CD4-positive, alpha-beta T cell treated with Interleukin-12 subunit alpha and Interleukin-12 subunit beta, for 1 hour (primary cell): ENCODE measurements at places on chromosomes 4 and X.

- DNase-seq: no peak
Observed at GRCh38 chr4:99986792-99987191, 36.7 kb upstream of the H2AZ1 start.

DNA sequence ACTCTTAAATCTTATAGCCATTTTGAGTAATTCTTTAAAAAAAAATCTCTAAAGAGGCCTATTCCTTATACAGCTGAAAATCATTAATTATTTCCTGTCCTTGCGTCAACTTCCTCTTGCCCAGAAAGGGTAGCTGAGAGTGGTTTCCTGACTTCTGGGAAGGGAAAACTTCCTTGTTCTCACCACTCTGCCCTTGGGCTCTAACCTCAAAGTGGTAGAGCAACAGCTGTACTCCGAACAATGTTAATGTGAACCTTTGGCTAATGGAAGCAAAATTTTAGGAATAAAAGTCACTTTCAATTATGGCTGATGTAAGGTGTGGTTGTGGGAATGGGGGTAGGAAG is 15.3 kb downstream of the KLHL2 start:
- DNase-seq: no peak

DNA sequence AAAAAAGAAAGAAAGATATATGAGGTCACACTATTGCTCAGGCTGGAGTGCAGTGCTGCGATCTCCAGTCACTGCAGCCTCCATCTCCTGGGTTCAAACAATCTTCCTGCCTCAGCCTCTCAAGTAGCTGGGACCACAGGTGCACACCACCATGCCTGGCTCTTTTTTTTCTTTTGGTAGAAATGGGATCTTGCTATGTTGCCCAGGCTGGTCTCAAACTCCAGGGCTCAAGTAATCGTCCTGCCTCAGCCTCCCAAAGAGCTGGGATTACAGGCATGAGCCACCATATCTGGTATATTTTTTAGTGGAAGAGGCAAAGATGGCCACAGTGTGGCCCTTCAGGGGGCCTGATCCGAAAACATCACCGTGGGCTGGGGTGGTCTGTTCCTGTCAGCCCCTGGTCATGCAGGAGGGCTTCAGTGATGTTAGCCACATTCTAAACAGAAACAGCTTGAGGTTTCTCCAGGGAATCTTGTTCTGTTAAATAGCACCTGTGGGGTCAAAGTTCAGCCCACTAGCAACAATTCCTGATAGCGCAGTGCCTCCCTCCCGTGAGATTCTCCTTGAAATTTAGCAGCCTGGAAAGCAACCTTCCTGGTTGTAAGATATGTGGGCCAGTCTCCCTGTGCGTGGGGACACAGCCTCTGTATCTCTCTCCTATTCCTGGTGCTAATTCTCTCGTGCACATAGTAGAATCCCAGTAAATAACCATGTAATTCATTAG is 7.3 kb upstream of the DHRSX start:
- DNase-seq: no peak

- DNase-seq: no peak
Observed at GRCh38 chr4:26076896-26077295, 162.9 kb downstream of the SMIM20 start.

DNA sequence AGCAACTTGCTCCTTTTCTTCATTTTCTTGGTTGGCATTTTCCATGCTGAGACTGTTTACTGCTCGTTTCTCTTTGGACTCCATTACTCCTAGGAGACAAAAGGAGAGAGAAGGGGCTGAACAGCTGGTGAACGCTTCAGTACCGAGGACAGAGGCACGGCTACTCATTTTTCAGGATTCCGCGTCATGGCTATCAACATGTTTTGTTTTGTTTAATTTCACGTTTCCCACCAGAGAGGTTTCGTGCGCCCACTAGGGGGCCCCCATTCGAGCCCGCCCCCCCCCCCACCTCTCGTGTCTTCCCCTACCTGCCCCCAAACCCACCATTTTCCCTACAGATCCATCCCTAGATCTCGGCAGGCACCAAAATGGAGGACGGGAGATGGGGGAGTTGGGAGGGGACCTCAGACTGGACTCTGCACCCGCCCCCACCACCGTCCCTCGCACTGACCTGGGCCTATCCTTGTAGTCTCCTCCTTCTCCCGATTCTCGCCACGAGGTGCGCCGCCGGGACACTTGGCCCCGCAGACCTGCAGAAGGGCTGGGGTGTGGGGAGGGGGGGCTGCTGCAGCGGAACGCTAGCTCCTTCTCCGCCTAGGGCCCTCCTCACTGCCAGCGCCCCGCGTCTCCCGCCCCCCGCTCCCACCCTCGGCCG is 653 bp downstream of the BEX1 start:
- DNase-seq: no peak

- DNase-seq: no peak
Observed at GRCh38 chrX:139889760-139890159, 43.1 kb downstream of the ATP11C start.

GRCh38 chr4:155694100-155694785 is 27.6 kb downstream of the GUCY1A1 start:
- no peak for DNase-seq

DNA sequence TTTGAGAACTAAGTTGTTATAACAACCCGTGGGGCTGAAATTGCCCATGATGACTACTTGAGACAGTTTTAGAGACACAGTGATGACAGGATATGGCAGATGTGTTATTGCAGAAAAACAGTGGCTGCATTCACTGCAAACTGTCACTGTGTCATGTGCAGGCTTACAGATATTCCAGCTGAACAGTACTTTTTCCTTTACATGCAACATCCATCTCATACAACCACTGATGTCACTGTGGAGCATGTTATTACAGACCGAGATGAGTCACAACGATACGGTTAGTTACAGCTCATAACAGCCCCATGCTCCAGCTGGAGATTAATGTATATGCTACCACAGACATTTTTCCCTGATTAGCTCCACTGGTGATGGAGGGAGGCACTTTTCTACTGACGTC is 207.4 kb downstream of the TMA16 start:
- DNase-seq: no peak

DNA sequence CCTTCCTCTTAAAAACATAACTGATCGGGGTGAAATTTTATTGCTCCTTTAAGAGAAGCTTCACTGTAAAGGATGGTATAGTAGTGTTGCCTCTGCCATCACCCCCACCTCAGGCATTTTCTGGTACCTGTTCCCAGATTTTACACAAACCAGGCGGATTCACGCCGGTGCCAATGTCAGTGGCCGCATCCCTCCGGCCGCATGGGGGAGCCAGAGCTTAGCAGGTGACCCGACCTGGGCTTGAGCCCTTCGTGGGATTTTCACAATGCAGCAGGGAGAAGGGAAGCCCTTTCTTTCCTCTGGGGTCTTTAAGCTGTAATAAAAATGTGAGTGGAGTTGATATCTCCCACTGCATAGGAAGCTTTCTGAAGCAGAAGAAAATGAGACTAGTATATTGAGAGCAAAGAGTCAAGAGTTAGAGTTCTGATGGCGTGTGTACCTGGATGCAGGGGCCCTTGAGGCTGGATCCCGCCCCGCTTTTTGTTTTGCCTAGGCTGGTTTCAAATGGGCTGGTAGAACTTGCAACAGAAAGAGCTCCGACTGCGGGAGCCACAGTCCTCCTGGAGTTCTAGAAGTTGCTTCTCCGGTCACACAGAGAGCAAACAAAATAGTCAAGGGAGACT is 59.4 kb downstream of the POLR2B start:
- DNase-seq: no peak

- no peak for DNase-seq
Observed at GRCh38 chr4:128307123-128307571, 19.5 kb upstream of the PGRMC2 start.

GRCh38 chrX:100643956-100644860 is at the start of gene SRPX2:
SRPX2 (plus strand) TSS chrX:100644199; CDS start chrX:100646323, 2,124 bp downstream.
- DNase-seq: peak; percentile 0

DNA sequence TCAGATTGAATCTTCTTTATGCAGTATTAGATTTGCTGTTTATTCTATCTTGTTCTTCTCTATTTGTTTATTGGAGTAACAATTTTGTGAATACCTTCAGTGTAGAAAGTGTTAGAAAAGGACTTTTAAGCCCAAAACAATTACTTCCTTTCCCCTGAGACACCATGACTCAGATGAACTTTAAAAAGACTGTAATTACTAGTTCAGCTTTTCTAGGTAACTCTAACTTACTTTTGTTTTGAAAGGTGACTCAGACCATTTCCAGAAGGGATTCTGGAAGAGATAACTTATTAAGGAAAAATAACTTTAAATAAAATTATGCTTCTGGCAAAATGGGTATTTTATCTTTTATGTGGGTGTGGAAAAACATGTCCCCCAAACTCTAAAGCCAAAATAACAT is 561.5 kb upstream of the PCDH10 start:
- no peak for DNase-seq

DNA sequence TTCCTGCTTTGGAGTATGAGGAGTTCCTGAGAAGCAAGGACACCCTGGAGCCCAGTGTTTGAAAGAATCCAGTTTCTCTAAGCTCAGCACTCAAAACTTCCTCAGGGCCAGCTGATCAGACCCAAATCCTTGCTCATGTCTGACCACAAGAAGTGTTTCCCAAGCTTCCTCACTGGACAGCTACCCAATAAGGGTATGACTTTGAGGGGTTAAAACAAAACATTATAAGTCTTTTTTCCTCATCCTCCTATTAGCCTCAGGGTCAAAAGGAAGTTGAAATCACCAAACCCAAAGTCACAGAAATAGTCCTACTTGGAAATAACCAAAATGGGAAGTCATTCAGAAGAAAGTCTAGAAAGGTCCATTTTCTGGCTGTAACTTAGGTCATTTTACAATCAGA is 13.7 kb downstream of the ZBTB33 start:
- DNase-seq: no peak

DNA sequence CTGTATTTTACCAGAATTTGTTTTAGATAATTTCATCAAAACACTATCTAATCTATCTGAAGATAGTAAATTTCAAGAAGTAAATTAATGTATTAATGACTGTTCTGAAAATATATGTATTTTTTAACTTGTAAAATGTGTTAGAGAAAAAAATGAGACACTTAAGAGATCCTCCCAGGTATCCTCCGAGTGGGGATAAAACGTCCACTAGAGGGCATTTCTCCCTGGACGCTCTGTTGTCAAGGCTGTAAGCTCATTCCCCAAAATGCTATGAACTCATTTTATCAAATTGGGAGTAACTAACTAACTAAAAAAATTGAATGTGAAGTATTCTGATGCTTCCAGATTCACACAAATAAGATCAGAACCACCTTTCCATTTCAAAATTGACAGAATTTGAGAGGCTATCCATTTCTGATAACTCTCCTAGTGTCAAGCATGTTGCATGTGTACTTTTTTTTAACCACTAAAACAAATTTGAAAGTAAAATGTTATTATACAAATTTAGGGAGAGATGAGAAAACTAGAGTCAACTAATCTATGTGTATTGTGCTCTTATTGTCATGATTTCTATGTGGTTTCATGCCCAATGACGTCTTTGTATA is 337.3 kb upstream of the HS3ST1 start:
- peak; percentile 4 for DNase-seq

- DNase-seq: no peak
Observed at GRCh38 chr4:183499801-183500200, 5.1 kb upstream of the ING2 start.

DNA sequence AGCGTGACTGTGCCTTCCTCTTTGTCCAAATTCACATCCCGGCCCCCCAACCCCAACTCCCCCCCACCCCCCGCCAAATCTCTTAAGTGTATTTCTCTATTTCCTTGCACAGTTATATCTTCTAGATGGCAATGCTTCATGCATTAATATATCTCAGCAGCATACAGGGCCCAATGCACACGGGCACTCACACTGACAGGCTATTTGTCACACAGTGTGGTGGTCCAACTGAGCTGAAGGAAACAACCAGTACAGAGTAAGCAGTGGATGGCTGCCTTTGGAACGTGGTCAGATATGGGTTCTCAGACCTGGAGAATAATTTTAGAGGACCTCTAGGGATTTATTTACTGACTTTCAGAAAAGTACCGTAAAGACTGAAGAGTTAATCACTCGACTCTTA is 681 bp downstream of the EXOC1 start:
- DNase-seq: no peak

DNA sequence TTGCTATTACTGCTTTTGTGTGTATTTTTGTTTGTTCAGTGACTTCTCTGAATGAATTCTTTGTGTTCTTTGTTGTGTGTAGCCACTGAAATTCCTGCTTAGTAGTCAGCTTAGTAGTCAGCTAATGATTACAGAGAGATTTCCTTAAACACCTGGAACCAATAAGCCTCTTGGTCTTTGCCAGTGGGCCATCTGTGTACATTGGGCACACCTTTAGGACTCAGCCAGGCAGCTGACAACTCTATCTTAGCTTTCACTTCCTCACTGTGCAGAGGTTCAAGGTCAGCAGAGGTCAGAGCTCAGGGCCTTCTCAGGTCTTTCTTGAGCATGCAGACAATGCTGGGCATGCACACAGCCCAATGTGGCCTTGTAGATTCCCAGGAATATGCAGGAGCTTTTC is 59.3 kb downstream of the RWDD4 start:
- DNase-seq: no peak

DNA sequence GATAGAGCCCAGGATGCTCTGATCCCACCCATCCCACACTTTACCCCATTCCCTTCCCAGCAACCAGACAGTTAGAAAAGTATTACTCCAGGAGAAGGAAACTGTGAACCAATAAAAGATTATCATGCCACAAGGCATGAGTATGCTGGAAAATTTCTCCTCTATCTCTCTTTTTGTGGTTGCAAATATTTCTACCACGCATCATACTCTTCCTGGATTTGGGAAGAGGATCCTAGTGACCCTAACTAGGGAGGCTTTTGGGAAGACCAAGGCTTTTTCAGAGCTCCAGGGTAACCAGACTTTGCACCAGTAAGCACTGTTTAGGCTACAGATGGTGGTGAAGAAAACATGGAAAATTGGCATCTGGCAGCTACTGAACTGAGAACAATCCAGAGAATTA is 257.6 kb upstream of the CLNK start:
- no peak for DNase-seq

DNA sequence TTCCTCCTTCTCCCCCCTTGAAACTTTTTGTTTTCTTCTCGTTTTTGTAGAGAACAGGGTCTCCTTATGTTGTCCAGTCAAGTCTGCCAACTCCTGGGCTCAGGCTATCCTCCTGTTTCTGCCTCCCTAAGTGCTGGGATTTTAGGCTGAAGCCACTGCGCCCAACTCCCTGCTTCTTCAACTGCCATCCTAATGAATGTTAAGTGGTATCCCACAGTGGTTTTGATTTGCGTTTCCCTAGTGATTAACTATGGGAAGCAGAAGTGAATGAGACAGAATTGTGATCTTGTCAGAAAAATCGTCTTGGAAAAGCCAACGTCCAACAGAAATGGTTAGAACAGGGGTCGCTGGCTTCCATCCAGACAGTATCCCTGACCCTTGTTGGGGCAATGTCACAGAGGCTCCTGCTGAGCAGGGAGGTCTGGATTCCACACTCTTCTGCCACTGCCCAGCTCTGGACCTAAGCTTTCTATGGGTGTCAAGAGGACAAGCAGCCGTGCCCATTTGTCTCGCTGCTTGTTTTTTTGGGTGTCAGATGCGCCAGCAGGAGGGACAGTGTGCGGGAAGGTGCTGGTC is 869 bp upstream of the ADD1 start:
- no peak for DNase-seq

DNA sequence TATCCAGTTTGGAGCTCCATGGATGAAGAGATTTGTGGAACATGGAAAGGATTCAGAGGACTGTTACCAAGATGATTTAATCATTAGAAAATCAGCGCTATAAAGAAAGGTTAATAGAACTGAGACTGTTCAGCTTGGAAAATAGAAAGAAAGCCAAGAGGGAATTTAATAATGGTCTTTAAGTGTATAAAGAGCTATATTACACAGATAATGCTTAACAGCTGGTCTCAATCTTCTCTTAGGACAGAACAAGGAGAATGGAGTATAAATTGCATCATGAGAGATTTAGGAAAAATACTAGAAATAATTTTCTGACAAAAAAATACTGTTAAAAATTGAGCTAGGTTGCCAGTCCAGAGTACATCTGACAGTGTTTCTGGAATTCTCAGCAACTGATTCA is 91.3 kb upstream of the MAGEC2 start:
- DNase-seq: no peak
